ENCODE measurements at places on chromosomes 2 and 18. TPM values are rescaled to one million over a fixed set of nuclear protein-coding genes. Genes with fewer than 3 reads are reported as not detected.

Gene FHL2
- total RNA-seq: 42.0 TPM

DNA sequence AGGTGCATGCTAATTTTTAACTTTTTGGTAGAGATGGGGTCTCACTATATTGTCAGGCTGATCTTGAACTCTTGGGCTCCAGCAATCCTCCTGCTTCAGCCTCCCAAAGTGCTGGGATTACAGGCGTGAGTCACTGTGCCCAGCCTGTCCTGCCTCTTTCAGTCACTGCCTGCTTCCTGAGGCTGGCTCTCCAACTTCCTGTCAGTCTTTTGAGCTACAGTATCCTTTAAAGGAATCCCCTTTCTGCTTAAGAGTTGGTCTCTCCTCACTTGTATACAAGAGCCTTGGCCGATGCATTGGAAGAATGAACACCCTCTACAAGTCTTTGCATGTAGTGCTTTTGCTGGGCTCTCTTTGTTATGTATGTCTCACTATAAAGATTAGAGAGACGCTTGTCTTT lies 88.4 kb upstream of the SMAD2 start:
- no peak for DNase-seq

Gene PSMA8
- not detected for total RNA-seq

DNA sequence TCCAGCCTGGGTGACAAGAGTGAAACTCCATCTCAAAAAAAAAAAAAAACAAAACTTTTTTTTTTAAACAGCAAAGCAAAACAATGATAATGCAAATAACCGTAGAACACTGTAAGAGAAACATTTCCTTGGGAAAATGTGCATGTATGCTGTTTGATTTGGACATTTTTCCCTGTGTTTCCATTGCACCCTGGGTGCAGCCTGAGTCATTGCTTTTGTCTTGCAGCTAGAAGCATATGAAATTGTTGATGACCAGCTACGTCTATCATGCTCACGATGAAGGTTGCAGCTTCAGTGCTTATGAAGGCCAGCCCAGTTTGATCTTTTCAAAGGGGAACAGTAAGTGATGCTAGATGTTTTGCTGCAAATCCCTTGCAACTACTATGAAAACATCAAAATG lies 41.5 kb downstream of the MOGAT1 start:
- DNase-seq: no peak

Gene SIX3
- not detected for total RNA-seq

- DNase-seq: no peak
Measured at GRCh38 chr2:48253301-48253700, 276.7 kb upstream of the STON1 start.

Gene FOXI3
- total RNA-seq: not detected

GRCh38 chr2:36052819-36053218 lies 302.8 kb upstream of the CRIM1 start:
- DNase-seq: no peak

Gene CTAGE1
- total RNA-seq: not detected

DNA sequence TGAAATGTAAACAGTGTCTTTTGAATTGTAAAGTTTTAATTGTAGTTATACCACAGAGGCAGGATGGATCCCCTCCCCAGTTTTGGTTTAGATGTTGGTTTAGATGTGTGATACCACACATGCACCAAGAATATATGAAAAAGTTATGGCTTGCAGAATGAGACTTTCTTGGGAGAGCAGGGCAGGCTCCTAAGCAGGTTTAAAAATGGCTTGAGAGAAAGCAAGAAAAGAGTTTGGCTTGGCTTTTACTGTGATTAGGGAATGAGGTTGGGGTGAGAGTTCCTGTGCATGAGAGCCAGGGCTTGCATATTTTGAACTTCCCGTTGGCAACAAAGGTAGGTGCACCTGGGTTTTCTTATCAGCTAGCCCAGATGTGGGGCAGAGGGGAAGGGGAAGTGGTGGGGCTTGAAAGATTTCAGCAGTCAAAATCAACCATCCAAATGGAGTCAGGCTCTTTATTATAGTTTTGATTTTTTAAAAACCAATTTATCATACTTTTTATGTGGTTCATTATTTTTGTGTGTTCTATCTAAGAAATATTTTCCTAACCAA lies 246.9 kb downstream of the MTX2 start:
- DNase-seq: no peak

- peak; percentile 5 for DNase-seq
Measured at GRCh38 chr18:35933982-35934381, 38.5 kb upstream of the RMP24 start.

DNA sequence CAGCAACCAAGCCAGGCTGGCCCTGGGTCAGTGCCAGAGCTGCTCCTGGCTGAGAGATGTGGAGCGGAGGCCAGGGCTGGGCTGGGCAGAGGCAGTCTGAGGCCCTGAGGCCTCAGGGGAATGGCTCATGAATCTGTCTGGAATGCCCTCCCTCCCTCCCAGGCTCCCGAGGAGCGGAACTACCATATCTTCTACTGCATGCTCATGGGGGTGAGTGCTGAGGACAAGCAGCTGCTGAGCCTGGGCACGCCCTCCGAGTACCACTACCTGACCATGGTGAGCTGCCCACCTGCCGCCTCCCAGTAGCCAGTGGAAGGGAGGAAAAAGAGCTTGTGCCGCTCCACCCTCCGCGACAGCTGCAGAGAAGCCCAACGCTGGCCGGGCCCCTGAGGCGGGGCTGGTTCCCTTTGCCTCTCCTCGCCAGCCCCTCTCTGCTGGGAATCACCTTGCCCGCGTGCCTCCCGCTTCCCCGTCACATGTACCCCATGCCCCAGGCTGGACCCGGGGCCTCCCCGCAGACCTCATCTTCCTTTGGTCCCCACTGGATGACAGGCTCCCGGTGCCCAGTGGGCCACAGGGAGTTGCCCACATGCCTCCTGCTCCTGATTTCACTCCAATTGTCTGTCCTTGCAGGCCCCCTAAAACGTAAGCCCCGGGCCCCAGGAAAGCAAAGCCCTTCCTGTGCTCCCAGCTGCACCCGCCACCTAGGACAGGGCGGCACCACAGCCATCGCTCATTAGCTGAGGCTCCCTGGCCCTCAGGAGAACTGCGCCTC lies 41.1 kb downstream of the MYO7B start:
- peak; percentile 93 for DNase-seq

DNA sequence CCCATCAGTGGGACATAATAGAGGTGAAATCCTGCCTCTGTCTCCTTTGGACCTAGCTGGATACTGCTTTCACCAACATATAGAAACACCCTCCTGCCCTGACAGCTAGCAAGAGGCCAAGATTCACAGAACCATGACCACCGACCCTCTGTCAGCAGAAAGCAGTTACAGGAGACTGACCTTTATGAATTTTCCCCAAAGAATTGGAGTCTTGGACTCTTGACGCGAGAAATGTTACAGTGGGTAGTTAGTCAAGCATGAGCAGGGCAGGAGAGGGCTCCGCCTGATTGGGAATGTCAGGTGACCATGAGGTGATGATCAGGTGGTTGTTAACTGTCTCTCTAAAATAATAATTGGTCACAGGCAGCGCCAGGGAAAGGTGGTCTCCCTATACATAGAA lies 1002.3 kb downstream of the TDRD15 start:
- no peak for DNase-seq

GRCh38 chr2:150599889-150600288 lies 112.4 kb upstream of the RND3 start:
- DNase-seq: no peak

Gene PHOSPHO2
- total RNA-seq: 4.8 TPM

DNA sequence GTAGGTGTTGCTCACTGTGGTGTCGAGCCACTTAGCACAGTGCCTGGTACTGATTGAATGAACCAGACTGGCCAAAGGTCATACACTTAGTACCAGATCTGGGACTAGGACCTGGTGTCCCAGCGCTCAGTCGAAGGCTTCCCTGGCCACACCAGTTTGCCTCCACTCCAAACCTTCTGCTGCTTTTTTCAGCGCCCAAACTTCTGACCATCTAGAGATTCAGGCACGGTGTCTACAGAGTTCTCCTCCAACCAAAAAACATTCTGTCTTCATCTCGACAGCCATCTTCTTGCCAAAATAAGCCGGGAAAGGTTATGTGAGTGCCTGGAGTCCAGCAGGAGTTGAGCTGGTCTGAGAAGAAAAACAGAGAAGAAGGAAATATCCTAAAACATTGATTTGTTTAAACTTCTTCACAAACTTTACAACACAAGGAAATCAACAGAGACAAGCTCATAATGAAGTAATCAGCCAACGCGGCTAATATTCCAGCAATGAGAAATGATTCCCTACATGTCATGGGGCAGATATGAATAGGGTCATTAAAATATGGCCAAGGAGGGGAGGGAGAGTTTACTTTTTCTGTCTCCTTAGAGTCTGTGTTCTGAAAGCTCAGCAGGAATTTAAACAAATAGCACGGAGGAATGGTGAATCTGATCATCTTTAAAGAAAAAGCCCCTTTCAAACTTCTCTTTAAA lies 2.3 kb upstream of the GLI2 start:
- no peak for DNase-seq

Gene LRRTM1
- not detected for total RNA-seq

DNA sequence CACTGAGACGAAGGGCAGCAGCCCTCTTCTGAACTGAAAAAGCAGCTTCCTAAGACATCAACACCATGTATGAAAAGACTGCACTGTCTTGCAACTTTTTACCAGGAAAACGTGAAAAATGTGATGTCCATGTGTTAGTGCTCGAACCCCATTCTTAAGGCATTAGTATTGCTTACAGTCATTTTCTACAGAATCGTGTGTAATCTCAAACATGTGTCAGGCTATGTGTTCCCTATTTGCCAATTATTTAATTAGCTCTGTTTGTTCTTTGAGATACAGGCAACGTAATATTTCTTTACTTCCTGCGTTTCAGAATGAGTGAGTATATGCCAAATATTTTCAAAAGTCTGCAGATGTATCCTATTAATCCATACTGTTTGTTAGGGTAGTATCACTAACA lies 307.7 kb upstream of the CCDC68 start:
- DNase-seq: no peak

- DNase-seq: peak; percentile 92
Measured at GRCh38 chr2:84919885-84920580, 14.6 kb downstream of the TMSB10 start.

- DNase-seq: peak; percentile 84
Measured at GRCh38 chr2:120253021-120253882, 600 bp downstream of the RALB start.

DNA sequence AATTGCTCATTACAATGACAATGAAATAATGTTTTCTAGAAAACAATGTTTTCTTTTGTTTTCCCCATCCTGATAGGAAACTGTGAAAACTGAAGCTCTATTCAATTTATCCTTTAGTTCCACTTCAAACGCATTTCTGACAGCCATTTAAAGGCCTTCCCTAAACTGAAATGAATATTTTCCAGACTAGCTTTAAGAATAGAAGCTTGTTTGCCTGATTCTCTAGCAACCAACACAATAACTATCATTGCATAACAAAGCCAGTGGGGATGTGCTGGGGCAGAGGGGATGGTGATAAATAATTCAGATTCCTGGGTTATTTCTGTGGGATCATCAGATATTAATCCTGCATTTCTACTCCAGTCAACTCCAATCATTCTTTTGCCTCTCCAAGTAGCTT lies 427.1 kb downstream of the RND3 start:
- no peak for DNase-seq

Gene LIMS4
- total RNA-seq: 29.9 TPM

DNA sequence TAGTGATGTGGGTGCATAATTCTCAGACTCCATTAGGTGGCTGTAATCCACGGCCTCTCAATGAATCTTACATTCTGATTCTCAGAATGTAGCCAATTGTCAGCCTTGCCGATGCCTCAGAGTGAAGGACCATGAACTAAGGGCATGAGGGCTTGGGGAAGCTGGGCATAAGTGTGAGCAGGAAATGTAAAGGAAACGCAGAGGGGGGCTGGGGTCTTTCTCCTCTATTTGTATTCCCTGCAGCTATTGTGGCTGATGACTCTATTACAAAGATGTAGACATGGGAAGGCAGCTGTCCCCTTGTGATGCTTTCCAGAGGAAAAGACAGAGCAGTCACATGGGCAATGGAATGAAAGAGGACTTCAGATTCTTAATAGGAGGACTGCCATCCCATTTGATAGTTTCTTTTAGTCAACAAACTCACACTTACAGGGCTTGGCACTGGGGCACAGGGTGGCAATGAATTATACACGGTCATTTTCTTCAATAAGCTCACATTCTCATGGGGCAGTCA lies 353.2 kb upstream of the PKDCC start:
- peak; percentile 8 for DNase-seq
